ENCODE measurements at places on chromosomes 1 and 21.

DNA sequence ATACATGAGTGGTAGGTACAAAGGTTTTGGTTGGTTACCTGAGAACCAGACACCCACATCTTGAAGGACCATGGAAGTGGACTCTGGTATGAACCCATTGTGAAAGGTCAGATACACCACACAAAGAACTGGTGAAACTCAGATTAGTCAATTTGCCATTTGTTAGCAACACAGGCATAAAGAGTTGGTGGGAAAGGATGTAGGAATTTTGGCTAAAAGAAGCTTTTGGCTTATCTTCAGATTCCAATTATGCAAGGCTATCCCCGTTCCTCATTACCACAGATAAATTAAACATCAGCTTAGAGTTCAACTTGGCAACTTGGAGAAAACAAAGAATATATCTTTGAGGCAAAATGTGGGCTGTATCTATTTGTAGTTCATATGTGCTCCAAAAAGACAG lies 87.0 kb upstream of the IRF2BP2 start:
- DNase-seq, result no peak

GRCh38 chr1:60151311-60151710 lies 77.7 kb upstream of the C1orf87 start:
- DNase-seq, result no peak

- DNase-seq, result no peak
These were observed 11.0 kb downstream of the PROX1 start for GRCh38 chr1:213998785-213999184.

- DNase-seq, result peak; percentile 81
These were observed at the start of gene PRKACB for GRCh38 chr1:84143796-84144565. PRKACB (plus strand) TSS chr1:84144271; CDS start chr1:84144362, 91 bp downstream.

DNA sequence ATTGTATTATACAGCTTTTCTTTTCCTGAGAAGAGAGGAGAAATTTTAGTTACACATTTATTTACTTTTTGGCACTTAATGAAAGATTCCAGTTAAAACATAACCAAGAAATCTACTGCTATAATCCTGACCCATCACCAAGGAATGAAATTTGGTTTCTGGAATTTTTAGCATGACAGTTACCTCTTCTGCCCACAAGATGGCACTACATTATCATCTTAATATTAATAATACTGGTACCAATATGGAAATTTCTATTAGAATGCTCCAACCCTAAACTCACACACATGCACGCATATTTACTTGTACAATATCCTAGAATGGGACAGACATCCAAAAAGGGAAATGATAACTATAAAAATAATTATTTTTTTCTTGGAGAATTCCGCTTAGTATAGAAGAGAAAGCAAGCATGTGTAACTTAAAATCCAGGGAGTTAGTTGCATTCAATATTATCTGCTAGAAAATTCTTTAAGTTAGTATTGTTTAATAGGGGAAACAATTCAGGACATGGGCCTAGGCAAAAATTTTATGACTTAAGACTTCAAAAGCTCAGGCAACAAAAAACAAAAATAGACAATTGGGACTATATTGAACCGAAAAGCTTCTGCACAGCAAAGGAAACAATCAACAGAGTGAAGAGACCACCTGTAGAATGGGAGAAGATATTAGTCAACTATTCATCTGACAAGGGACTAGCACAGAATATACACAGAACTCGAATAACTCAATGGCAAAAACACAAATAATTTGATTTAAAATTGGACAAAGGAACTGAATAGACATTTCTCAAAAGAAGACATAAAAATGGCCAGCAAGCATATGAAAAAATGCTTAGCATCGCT lies 37.4 kb downstream of the MAP3K21 start:
- peak; percentile 5 for DNase-seq

GRCh38 chr1:8704866-8705506 lies 112.5 kb downstream of the RERE start:
- no peak for DNase-seq

DNA sequence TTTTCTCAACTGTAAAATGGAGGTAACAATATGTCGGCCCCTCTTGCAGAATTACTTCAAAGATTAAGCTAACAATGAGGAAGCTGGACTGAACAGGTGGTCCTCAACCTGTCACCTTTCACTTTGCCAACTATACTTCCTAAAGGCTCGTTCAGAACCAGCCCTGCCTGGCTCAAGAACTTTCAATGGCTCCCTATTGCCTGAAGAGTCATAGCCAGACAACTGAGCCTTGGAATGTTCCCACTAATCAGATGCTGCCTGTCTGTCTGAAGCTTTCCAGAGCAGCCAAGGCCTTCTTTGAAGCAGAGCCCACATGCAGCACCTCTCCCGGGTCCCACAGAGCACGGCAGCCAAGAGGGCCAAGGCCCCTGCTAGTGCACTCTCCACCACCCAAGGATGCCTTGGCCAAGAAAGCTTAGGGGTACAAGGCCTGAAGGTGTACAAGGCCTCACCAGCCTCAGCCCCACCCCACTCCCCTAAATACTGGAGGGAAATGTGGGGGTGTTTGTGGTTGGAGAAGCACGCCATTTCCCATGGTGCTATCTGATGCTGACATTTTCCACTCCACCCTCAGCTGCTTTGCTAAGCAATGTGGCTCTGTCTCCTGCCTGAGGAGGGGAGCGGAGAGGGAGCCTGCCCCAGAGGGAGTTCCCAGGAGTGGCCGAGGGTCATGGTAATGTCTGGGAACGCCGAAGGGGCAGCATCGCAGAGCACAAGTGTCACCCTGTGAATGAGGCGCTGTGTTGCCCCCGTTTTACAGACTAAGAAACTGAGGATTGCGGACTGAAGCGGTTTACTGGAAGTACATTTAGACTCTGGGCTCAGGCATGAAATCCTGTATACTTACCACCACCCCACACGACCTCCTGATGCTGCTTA lies 8.2 kb upstream of the LAPTM5 start:
- no peak for DNase-seq

GRCh38 chr1:206734499-206735142 lies 36.0 kb upstream of the IL19 start:
- DNase-seq, result peak; percentile 55

DNA sequence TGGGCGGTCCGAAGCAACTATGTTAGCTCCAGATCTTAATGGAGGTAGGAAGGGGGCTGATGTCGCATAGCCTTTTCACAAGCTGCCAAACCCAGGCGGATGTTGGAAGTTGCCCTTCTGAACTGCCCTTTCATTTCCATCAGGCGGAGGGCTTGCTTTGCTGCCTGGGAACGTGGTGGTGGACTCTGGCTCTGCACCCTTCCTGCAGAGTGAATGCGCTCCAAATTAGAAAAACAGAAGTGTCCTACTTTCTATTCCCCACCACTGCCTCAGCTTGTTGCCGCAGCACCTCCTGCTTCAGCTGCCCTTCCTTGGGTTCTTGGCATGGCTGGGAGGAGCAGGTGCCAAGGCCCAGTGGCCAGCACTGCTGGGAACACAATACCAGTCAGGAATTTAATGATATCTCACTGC lies 60.6 kb downstream of the AK4 start:
- DNase-seq, result no peak

GRCh38 chr1:35180776-35181374 lies 12.1 kb downstream of the SFPQ start:
- DNase-seq, result peak; percentile 41

- peak; percentile 85 for DNase-seq
These were observed 437 bp upstream of the HSPG2 start for GRCh38 chr1:21937372-21938121.

DNA sequence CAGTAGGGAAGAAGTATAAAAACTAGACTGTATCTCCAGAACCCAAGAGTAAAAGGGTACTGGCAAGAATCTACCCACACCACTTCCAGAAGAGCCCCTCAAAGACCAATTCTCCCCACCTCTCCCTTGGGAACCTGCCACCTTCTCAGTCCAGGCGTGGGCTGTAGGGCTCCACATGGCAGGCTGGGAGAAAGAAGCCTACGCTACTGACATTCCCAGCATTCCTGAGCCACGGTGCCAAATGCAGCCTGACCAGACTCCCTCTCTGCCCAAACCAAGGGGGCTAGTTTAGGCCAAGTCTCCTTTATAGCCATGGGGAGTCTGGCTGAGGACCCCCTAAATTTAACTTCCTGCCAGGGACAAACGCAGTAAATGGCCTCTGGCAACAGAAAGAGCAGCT lies 2.0 kb downstream of the UBE2Q1 start:
- no peak for DNase-seq

GRCh38 chr1:203465146-203465798 lies 10.3 kb upstream of the PRELP start:
- no peak for DNase-seq

DNA sequence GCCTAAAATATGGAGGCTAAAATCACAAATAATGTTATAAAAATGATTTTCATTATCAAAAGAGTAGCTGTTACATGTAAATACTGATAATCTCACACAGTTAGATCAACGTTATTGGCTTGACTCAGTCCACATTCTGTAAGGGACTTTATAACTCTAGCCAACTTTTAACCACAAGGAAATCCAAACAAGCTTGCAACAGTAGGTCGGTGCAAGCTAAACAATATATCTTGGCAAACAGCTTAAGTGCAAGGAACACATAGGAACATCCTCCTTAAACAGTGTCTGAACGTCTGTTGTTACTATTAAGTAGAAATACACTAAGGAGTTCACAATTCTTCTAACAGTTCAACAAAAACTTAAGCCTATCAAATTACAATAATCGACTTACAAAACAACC lies 126.7 kb downstream of the EIF4G3 start:
- DNase-seq, result no peak

- DNase-seq, result no peak
These were observed 78.3 kb downstream of the NDUFS5 start for GRCh38 chr1:39104158-39105060.
